ENCODE measurements at places on chromosomes 7 and 10.

- DNase-seq: no peak
These were observed 35.6 kb upstream of the CHCHD3 start for GRCh38 chr7:133117452-133117851.

GRCh38 chr7:21966271-21966670 lies 20.6 kb upstream of the CDCA7L start:
- DNase-seq: no peak

- DNase-seq: no peak
These were observed 565 bp downstream of the STRIP2 start for GRCh38 chr7:129434675-129435318.

DNA sequence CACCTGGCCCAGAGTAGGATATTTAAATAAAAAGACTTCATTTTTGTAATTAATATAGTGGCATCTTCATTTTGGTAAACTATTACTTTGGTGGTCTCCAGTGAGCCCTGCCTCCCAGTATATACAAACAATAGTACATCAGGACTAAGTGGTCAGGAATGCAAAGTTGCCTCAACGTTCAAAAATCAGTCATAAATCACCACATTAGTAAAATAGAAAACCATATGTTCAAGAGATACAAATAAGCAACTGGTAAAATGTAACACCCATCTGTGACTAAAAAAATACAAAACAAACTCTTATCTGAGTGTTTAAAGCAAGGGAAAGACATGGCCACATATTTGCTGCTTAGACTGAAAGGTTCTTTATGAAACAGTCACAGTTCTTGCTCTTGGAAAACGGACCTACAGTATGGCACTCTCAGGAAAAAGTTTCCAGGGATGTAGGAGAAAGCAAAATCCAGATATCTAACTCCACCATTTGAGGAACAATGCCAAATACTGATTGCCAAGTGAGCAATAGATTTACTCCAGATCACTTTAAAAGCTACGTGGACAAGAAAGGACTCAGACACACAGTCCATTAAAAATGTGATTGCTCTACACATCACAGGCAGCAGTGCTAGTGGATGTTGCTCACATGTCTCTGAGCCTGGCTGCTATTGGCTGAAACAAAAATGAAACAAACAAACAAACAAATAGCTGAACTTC lies 15.1 kb upstream of the RHOBTB1 start:
- DNase-seq: no peak

- no peak for DNase-seq
These were observed 96.8 kb upstream of the SAMD8 start for GRCh38 chr10:75014516-75015230.

GRCh38 chr10:29089091-29089490 lies 199.8 kb upstream of the LYZL1 start:
- DNase-seq: no peak

DNA sequence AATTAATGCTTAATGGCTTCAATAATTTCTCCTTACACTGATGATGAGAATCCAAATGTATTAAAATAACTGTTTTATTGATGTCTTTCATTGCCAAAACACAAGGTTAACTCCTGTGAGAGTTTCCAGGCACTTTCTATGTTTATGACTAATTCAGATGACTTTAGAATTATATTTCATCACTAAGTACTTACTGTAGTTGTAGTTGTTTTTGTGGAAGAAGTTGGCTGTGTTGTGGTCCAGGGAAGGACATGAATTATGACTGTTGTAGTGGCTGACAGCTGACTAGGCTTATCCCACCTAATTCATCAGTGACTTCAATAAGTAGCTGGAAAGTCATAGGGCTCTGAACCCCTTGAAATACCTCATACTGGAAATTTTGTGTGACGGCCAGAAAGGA lies 254.8 kb downstream of the HGF start:
- DNase-seq: no peak

GRCh38 chr10:94220717-94221116 lies 142.0 kb downstream of the NOC3L start:
- DNase-seq: no peak

DNA sequence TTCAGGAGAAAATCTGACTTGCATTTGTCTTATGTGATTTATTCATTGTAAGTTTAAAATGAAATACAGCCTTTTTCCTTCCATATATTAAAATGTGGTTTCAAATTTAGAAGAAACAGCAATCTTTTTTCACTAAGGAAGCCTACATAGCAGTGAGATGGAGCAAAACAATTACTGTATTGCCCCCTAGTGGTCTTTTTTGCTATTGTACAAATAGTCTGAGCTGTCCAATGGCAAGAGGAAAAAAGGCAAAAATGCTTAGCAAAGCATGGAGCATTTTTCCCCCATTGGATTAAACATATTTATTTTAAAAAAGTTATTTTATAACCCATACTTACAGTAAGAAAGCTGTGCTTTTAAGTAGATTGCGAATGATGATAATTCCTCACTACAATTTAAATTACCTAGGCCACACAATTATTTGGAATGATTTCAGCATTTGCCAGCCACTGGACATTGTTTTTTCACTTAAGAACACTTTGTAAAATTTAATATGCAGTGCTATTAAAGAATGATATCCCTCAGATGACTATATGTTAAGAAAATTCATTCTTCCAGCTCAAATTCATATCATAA lies 119.5 kb downstream of the CPED1 start:
- no peak for DNase-seq

DNA sequence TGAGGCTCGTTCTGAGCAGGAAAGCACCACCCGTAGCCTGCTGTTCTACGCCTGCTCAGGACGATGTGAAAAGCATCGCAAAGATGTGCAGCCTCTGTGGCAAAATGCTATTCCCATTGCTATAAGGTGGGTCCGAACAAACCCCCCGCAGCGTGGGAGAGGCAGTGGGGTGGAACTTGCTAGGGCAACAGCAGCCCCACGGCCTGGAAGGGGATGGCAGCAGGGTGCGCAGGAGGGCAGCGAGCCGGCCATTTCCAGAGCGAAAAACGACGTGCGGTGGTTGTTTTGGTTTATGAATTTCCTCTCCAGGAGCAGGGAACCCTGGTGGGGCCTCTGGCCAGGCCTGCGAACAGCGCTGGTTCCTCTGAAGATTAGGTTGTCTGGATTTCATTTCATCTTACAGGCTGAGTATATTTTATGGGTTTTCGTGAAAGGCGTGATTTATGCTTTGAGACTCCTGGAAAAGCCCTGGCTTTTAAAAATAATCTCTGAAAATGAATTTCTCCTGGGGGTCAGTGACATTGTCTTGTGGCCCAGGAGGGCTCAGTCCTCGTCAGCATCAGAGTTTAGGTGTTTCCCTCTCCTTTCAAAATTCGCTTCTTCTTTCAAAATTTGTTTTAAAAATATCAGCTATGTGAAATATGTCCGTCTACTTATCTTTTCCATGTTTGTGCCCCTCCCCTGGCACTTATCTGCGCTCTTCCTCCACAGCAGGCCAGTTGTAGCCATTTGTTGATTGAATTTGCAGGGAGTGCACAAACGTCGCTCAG lies 42.3 kb upstream of the UBE3C start:
- DNase-seq: no peak

DNA sequence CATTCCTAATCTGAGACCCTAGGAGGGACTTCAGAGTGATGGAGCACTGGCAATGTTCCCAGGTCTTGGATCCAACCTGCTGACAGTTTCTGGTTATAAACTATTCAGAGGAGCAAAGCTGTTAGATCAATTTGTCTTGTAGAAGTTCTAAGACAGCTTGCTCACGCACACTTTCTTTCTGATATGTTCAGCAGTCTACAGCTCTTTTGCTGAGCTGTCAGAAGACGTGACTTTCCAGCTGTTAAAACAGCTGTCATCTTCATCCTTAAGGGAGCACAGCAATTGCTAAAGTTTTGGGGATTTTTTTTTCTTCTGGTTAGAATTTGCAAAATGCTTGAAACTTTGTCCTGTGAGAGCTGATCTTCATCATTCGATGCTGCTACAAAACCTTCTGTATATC lies 823.1 kb downstream of the SORCS1 start:
- DNase-seq: no peak

DNA sequence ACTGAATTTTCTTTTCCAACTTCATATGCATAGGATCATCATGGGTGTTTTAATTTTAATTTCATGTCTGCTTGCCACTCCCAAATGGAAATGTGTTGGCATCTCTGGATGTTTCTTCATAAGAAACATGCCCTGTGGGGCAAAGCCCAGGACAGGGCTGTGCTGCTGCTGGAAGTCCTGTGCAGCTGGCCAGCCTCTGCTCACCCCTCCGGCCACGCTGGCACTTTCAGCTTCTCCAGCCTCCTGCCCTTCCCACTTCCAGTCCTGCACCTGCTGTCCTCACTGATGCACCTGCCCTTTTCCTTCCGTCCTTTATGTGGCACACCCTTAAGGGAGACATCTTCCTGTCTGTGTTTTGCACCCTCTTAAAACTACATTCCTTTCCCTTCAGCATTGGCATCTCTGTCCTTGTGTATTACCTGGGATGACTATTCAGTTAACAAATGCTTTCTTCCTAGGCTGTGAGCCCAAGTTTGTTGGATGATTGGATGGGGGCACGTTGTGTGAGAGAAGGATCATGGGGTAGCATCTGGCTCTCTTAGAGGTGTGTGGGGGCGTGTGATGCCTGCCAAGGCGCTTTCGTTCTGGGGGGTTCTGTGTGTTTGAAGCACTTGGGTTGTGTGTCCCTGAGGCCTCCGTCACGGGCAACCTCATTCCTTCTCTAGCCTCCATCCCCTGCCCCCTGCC lies 56.8 kb downstream of the TCF7L2 start:
- DNase-seq: no peak

- no peak for DNase-seq
These were observed 30.3 kb downstream of the PROSER2 start for GRCh38 chr10:11853468-11853867.

GRCh38 chr10:25061711-25062449 lies 45.5 kb downstream of the THNSL1 start:
- no peak for DNase-seq

- DNase-seq: no peak
These were observed 108.6 kb upstream of the COL1A2 start for GRCh38 chr7:94286111-94286510.

DNA sequence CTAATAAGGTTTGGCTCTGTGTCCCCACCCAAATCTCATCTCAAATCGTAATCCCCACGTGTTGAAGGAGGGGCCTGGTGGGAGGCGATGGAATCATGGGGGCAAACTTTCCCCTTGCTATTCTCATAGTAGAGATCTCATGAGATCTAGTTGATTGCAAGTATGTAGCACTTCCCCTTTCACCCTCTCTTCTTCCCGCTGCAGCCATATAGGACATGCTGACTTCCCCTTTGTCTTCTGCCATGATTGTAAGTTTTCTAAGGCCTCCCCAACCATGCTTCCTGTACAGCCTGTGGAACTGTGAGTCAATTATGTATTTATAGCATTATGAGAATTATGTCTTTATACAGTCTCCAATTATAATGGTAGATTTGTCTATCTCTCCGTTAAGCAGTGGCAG lies 594.5 kb downstream of the ACTR3B start:
- no peak for DNase-seq

DNA sequence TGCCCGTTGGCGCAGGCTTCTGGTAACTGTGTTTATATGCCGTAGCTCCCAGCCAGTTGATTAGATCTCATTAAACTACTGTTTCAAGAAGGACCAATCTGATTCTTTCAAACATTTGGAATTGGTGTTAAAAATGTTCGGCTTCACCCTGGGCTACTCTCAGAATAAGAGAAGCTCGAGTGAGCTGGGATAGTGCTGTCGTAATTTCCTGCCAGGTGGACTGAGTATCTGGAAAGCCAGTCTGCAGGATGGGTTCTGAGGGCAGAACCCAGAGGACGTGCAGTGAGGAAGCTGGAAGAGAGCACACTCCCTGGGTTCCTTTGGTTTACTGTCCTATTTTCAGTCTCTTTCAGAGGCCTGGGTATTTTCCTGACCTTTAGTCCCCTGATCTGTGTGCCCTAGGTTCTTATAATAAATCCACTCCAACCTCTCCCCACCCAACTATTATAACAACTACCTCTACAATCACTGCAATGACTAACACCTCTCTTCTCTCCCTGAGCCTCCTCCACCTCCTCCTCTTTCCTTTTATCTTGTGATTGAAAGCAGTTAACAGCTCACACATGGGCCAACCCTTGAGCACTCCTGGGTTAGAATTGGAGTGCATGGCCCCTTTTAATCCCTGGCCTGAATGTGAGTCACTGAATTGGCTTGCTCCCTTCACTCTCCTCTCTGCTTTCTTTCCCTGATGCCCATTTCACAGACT lies 63.0 kb downstream of the AOAH start:
- no peak for DNase-seq

DNA sequence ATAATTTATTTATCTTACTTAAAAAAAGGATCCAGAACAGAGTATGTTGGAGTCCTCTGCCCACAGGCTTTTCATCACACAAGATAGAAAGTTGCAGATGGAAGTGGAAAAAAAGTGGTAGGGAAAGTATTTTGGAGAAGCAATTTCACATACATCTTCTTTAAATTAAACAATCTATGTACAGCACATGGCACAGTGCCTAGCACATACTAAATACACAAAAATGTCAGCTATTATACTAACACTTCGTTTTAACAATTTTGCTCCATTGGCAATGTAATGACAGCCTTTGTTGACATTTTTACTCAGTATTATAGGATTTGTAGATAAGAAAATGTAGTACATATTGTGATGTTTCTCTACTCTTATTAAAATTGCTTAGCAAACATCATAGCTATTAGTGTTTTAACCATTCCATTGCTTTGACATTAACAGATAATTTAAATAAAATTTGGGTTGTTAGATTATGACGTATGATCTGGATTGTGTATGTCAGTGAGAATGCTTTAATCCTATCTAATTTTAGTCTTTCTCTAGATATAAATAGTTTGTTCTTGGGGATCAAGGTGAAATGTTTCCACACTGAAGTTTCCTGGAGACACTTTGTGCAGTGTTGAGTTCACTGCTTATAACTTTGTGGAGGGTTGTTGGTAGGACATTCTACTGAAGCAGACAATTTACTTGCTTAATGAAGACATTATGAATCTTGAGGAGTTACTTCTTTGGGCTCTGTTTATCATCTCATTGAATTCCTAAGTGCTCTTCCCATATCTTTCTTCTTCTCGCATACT lies 202.8 kb upstream of the DKK1 start:
- DNase-seq: no peak

GRCh38 chr10:116787053-116787659 lies 44.8 kb upstream of the HSPA12A start:
- DNase-seq: no peak

DNA sequence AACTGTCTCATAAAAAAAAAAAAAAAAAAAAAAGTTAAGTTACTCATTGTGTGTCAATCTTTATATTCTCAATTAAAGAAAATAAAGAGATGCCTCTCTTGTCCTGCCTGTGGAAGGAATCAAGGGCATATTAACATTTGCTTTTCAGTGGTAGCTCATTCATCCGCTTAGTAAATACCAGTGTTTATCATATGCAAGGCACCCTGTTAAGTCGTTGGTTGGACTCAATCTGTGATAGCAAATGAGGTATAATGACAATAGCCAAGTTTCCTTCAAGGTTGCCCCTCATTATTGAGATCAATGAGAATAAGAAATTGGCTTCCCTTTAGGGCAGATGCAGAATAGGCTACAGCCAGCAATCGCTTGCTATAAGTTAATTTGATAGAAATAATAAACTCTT lies 812.7 kb upstream of the COBL start:
- DNase-seq: no peak

DNA sequence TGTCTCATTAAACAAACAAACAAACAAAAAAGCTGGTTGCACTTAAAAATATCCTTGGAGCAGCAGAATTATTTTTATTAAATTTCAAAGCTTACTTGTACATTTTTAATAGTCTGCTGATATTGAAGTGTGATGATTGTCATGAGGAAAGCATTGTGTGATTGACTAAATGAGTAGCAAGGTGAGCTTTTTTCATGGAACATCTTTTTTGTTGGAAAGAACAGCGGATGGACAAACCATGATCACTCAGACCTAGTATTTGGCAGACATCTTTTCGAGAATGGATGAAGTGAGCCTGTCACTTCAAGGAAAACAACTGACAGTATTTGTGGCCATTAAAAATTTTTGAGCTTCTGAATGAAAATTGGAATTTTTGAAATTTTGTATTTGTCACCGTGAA lies 5.7 kb upstream of the CALML3 start:
- no peak for DNase-seq

All from activated CD8-positive, alpha-beta memory T cell treated with anti-CD3 and anti-CD28 coated beads for 1 hour (primary cell).